Osteocyte (in vitro differentiated cells): ENCODE measurements at places on chromosomes 7 and 10.

- no peak for DNase-seq
Observed at GRCh38 chr10:70174058-70174741, 3.9 kb upstream of the SAR1A start.

DNA sequence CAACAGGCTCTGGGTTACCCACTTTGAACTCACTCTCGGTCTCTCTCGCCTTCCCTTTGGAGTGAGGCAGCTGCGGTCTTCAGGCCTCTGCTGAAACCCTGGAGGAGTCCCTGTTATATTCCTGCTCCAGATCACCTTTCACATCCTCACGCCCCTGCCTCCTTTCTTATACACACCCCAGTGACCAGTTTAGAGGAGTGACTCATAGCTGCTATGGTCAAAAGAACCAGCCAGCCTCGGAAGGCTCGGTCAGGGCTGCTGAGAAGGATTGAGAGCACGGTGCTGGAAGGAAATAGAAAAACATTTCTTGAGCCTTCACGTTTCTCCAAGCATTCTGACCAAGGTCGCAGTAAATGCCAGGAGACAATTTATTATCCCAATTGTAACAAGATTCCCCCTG, 28.3 kb upstream of the SVOPL start:
- no peak for DNase-seq

GRCh38 chr7:112654322-112655216, 135.6 kb downstream of the TMEM168 start:
- no peak for DNase-seq

DNA sequence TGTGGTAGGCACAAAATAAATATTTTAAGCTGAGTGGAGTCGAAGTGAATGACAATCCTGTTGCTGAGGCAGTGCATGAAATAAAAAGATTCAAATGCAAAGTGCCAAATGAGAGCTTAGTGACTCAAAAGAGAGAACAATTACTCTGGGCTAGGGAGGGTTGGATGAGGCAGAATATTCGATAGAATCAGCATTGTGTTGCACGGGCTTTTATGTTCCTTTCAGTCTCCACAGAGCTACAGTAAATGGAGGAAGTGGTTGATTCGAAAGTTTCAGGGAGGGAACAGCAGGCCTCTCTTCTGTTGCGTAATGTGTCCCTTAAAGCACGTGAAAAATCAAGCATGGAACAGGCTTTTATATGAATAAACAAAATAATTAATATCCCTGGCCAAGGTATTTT, 599.3 kb upstream of the CELF2 start:
- DNase-seq: no peak

DNA sequence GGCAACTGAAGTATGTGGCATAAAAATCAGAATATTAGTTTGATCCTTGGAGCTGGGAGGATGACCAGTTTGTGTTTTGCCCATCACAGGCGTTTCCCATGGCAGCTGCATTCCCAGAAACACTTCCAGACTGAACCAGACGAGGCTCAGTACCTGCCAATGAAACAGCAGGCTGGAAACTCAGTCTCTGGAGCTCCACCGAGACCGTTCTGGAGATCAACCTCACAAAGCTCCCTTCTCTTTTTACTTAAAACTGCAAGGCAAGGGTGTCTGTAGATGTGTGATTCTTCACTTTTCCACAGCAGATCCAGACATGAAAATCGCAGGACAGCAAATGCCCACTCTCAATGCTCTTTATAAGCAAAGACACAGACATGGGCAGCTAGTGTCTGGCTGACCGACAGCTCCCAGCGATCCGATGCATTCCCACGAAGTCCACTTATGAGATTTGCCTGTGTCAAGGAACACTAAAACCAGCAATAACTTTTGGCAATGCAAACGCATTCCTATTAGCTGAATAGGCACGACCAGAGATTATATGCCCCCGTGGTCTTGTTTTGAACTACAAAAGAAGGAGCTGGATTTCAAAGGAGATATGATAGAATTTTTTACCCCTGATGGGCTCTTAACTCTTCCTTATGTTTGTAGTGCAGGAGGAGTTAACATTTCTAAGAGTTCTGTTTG, 72.6 kb downstream of the ADAM12 start:
- peak; percentile 44 for DNase-seq

DNA sequence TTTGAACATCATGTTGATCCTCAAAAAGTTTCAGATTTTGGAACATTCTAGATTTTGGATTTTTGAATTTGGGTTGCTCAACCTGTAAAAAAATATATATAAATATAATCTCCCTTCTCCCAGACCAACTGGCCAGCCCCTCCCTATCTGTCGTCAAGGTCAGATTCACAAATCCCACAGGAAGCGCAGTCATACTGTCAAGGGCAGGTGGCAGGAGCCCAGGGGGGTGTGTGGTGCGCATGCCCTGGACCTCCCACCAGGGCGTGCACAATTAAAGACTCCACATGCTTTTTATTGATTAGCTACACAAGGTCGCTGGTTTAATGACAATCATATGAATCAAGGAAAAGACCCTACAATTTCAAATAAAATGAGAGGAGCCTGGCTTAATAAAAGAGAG, 77.0 kb upstream of the EEPD1 start:
- no peak for DNase-seq

- DNase-seq: no peak
Observed at GRCh38 chr10:87598700-87599099, 61.0 kb upstream of the PAPSS2 start.

DNA sequence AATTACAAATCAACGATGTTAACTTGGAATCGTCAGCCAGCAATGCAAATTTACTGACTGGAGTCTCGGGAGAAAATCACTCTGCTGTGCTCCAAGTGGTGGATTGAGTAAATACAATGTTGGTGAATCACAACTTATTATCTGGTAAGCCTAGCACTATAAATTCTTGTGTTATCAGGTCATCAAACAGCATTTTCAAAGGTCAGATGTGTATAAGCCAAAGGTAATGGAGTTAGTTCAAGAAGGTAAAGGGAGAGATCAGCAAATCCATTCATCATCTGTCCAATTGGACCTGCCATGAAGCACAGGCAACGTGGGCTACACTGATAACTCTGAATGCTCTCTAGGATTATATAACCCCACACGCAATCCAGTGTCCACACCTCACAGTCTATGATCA, 13.9 kb downstream of the CUBN start:
- no peak for DNase-seq

- DNase-seq: no peak
Observed at GRCh38 chr10:73244866-73245477, 2.1 kb downstream of the DNAJC9 start.

DNA sequence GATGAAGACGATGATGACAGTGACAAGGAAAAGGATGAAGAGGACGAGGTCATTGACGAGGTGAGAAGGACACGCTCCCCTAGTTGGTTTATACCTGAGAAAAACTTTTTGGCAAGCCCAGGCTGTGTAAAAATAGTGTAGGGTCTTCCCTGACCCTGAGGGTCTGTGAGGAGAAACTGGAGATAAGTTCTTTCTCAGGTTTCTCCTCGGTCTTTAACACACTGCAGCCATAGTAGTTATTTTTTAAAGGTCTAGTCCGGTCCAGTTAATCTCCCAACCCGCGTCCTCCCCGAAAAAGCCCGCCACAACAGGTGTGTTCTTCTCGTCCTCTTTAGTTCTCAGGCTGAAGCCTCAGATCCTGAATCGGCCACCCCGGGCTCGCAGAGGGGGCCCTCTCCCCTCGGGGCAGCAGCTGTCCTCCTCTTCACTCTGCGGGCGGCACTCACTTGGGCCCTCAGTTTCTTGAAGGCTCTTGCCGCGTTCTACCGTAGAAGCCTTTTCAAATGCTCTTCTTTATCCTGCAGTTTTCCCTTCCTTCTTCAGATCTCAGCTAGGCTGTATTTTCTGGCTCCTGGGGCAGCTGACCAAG, 411 bp downstream of the BCCIP start:
- DNase-seq: no peak
